ENCODE measurements at places on chromosomes 7 and 10.
A peak's percentile ranks its signal among the peaks of the same experiment; 100 is the strongest.

- DNase-seq: no peak
Observed at GRCh38 chr10:106399112-106399511, 765.4 kb downstream of the SORCS1 start.

GRCh38 chr10:6044060-6044459, 18.1 kb downstream of the IL2RA start:
- no peak for DNase-seq

GRCh38 chr7:131015657-131015958, 281.6 kb upstream of the KLF14 start:
- DNase-seq: peak; percentile 63

GRCh38 chr7:129612112-129613015, 844 bp downstream of the NRF1 start:
- DNase-seq: peak; percentile 43

GRCh38 chr10:119291223-119291900, 84.0 kb downstream of the GRK5 start:
- DNase-seq: no peak

DNA sequence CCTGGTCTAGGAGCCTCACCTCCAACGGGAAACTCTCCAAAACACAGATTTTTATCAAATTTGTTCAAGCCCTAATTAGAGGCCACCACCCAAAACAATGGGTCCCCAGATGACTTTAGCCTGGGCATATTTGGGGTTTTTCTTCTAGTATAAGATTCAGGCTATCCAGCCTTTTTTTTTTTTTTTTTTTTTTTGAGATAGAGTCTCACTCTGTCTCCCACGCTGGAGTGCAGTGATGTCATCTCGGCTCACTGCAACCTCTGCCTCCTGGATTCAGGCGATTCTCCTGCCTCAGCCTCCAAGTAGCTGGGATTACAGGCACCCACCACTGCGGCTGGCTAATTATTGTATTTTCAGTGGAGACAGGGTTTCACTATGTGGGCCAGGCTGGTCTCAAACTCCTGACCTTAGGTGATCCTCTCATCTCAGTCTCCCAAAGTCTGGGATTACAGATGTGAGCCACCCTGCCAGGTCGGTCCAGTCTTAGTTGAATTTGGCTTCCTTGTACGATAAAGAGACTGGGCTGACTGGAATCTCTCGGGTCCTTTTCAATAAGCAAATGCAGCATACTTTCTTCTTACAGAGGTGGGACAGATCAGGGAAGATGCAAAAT, 91.4 kb upstream of the KLF6 start:
- no peak for DNase-seq

GRCh38 chr10:105253515-105254212, 612.6 kb downstream of the SORCS3 start:
- DNase-seq: no peak

- no peak for DNase-seq
Observed at GRCh38 chr10:43071865-43072650, 4.8 kb upstream of the RET start.

DNA sequence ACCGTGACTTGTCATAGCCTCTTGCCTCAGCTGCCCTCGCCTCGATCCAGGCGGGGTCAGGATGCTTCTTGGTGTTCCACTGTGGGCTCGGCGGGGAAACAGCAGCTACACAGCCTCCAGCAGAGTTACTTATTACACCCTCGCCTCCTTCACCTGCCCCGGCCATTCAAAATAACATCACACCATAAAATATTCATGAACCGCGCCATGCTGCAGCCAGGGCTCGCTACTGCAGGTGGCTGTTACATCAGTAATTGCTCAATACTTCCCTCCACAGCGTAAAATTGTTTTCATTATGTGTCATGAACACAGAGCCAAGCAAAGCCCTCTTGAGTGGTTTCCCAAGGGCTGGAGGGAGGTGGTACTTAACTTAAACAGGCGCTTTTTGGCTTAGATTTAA, 241.5 kb upstream of the SP8 start:
- peak; percentile 21 for DNase-seq

- no peak for DNase-seq
Observed at GRCh38 chr7:142891490-142892082, 6.0 kb upstream of the TRPV6 start.

DNA sequence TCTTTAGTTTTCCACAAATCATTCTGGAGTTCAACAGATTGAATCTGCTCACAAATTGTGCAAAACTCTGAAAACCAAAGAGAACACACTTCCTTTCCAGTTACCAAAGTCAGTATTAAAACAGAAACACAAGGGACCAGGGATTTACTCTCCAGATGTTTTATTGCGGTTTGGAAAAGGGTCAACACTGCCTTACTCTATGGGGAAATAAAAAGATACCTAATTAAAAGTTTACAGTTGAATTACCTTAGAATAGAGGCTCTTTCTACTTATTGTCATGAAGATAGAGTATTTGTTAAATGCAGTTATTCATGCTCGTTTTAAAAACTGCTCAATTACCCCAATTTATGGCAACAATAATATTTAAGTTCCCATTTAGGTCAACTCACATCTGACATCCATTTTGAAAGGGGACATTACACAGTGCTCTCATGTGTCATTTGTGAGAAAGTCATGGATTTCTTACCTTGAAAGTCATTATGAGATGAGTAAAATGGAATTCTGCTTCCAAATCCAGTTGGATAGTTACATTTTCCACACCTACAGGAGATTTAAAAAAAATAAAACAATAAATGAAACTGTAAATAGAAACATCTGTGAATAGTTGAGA, 8.4 kb downstream of the LAMB1 start:
- no peak for DNase-seq

DNA sequence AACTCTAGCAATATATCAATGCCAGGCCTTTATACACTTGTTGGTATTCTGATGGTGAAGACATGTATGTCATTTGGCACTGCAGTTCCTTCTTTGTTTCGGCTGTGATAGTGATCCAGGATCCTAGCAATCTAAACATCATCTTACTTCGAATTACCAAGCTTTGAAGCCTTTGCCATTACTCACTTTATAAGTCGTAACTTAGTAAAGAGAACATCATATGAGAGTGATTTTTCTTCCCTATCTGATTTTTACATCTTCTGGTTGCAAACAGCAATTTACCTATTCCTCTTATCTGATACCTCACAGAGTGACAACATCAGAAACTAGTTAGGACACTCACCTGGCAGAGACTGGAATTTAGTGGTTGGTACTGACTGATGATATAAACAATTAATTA, 7.6 kb upstream of the BPGM start:
- DNase-seq: no peak

GRCh38 chr10:110420401-110421193, 77.1 kb upstream of the DUSP5 start:
- peak; percentile 69 for DNase-seq

DNA sequence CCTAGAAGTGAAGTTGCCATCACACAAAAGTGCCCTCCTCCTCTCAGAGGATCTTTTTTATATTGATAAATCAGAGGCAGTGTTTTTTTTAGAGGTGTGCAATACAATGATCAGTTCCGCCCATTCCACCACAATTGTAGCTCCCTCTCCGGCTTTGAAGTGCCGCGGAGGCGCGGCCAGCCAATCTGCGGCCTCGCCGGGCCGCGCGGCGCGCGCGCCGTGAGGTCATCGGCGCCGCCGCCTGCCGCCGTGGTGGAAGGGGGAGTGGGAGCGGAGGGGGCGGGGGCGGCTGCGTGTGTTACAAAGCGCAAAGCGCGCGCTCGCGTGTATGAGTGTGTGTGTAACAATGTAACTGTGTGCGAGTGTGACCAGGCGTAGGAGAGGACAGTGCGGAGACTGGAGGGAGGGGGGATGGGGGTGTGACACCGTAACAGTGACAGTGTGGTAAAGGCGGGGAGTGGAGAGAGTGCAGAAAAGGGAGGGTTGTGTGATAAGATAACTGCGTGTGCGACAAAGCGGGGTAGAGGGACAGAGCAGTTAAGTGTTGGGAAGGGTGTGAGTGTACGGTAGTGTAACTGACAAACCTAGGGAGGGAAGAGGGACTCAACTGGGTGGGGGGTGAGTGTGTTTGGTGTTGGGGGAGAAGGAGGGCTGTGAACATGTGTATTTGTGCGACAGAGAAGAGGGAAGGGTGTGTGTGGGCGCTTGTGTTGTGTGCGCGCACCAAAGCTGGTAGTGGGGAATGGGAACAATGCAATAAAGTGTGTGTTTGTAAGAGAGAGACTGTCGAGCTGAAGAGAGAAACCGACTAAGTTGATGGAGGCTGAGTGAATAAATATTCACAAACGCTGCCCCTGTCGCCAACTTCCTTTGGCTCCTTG, at the start of gene SP8:
SP8 (minus strand) TSS at position 108 of the 881 bp plus-strand sequence; CDS start at position 20, 88 bp downstream.
- no peak for DNase-seq

DNA sequence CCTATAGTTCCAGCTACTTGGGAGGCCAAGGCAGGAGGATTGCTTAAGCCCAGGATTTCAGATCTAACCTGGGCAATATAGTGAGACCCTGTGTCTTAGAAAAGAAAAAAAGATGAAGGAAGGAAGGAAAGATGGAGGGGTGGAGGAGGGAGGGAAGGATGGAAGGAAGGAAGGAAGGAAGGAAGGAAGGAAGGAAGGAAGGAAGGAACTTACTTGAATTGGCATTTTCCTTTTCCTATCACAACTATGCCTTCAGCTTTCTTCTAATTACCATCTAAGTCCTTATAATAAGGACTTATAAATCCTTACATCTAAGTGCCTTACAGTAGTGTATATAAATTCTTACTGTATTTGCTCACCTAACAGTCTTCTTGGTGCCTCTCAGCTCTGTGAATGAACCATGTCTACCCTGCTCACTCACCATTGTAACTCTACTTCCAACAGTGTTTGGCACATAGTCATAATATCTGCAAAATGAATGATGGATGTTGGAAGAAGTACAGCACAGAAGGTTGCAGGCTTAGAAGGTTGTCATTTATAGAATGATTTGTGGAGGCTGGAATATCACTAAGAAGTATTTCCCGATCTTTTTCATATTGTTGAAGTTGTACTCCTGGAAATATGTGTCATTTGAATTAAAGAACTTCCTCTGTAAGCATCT, 125.5 kb downstream of the KIAA1217 start:
- no peak for DNase-seq

GRCh38 chr7:138785587-138786437, 12.0 kb upstream of the TMEM213 start:
- peak; percentile 43 for DNase-seq

GRCh38 chr10:6409971-6410643, 170.0 kb downstream of the PRKCQ start:
- DNase-seq: peak; percentile 93

DNA sequence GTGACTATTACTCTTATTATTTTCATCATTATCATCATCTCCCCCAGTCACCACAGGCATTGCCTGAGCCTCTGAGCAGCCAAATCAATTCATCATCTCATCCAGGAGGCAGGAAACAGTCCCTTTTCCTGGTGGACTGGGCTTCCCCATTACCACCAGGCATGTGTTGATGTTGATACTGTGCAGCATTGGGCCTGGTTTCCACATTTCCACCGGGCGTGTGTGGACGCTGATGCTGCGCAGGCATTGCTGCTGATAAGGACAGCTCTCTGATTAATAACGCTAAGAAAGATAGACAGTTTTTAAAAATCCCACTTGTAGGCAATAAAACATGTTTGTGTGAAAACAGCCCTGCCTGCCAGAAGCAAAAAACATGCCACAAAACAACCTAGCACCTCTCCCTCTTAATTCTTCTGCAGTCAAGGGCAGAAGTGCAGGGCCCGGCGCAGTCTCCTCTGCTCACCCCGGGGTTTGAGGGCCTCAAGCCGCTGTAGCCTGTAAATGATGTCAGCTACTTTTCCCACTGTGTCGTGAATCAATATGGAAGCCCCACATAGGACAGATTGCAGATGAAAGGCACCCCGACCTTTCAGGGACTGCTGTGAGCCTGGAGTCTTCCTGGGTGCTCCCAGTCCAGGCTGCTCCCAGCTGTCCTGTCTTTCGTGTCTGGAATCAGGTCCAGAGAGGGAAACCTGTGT, 216.0 kb downstream of the WDR37 start:
- no peak for DNase-seq

DNA sequence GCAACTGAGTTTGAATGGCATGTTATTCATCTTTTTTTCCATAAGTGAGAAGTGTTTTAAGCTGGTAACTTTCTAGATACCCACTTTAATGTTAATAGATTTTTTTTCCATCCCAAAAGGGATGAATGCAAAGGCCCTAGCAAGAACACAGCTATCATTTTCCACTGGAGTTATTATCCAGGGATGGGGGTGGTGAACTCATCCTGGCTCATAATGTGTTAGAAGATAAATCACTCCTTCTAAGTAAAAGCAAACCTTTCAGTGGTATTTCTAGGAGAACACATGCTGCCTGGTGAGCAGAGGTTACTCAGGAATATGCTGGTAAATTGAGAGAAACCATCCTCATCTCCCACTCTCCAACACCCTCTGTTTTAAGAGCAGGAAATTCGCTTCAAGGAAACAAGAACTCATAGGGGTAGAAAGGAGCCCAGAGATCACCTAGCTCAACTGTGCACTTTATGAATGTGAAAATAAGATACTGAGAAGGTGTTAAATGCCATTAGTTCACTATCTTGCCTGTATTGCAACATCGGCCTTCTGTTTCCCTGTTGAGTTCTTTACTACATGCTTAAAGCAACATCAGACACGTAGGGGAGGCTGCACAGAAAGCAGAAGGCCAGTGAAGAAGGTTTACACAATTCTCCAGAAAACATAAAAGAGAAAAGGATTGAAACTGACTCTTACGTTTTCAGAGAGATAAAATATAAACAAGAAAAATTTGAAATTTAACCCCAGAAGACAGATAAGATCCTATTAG, 264.0 kb upstream of the PRKCQ start:
- DNase-seq: no peak

DNA sequence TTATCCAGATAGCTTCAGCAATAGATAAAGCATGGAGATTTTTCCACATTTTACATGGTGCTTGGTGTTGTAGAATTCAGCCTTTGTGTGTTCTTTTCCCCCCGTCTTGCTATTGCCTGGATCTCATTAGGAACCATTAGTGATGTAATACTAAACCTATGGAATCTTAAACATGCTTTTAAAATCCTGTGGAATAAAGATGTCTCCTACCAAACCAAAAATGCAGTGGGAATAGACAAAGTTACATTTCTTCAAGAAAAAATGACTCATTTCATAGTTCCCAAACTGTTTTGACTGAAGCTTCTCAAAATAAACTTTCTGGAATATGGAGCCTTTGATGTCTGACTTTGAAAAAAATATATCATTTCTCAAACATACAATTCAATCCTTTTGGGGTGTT, 44.0 kb downstream of the CALD1 start:
- peak; percentile 78 for DNase-seq

- DNase-seq: no peak
Observed at GRCh38 chr10:72251635-72252034, 22.1 kb upstream of the DDIT4 start.
